Fibroblast of skin of right biceps (primary cell): ENCODE measurements at places on chromosomes 4 and X.
A peak's percentile ranks its signal among the peaks of the same experiment; 100 is the strongest.

DNA sequence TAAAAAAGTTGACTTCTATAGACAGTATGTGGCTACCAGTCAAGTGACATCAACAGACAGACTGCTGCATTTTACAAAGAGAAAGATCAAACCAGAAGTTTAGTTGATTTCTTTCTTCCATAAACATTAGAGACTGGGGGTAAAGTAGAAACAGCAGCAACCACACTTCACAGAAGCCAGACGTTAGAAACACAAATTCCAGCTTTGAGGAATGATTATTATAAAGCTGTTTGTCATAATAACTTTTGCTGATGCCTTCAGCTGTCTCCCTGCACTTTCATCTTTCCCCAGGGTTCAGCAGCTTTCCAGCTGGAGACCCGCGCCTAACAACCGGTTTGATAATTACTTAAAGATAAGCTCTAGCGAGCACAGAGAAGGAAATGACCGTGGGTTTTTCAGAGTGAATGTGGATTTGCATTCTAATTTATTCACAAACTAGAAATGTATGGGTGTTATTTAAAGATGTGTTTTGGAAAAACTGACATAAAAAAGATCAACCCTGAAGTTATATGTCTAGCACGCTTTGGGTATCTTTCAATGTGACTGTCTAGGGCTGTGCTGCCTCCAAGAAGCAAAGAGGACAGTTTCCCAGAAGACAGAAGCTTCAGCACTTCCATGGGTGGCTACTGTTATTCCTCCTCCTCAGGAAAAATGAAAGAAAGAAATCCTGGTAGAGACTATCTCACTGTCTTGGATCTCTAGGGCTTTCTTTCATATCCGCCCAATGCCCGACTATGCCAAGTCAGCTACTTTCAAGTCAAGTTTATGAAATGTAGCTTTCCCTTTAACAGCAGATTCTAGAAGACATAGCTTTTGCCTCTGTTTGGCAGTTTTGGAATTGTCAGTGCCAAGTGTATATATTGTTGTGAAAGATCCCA is 15.0 kb upstream of the ENAM start:
- DNase-seq: no peak

- DNase-seq: peak; percentile 2
Observed at GRCh38 chr4:160238790-160239189, 1135.9 kb downstream of the RAPGEF2 start.

- DNase-seq: no peak
Observed at GRCh38 chr4:108264693-108265092, 96.0 kb upstream of the LEF1 start.

DNA sequence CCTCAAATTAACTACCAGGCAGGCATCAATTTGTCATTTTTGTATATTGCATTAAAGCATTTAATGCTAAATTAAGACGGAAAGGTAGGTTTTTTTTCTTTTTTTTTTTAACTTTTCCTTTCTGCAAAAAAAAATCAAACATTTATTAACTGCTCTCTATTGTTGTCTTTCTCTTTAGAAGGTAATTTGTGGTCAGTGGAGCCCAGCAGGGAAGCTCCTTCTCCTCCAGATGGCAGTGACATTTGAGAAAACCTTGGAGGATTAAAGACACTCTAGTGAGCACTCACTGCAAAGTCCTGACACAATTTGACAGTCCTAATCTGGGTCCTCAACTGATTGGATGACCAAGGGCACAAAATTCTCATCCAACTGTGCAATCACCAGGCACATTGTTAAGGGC is 102.4 kb downstream of the SLIT2 start:
- DNase-seq: no peak

DNA sequence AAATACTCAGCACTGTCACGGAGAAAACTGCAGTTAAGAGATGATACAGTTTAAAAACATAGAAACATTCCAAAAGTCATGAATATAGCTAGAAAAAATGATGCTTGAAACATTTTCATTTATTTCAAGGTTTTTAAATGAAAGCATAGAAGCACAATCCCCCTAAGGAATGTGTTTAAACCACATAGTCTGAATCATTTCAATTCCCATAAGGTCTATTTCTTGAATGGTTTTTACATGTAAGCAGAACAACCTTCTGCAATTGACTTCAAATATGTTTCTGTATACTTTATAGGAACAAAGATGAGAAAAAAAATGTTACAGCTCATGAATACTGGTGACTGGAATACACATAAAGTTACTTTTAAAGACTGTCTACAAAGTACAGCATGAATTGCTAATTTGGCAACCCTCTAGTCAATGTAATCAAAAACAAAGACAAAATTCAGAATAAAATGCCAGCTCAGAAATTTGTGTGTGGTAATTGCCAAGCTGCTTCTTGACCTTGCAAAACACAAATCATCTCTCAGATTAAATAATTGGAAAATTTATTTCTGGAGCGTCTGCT is 886.4 kb upstream of the ADGRL3 start:
- peak; percentile 78 for DNase-seq

DNA sequence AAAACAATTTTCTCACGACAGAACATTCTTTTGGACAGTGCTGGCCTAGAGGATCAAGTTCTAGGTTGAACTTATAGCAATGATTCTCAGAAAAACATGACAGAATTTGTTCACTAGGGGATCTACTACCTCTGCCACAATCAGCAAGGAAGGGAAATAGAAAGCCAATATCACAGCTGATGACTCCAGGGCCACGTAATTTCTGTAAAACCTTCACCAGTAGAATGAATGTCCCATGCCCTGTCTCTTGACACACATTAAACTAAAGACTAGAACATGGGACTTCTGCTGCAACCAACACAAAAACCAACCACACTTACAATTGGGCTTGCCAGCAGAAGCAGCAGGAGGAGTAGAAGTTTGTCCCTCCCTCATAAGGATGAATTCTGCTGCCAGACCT is 86.0 kb upstream of the NPFFR2 start:
- no peak for DNase-seq

DNA sequence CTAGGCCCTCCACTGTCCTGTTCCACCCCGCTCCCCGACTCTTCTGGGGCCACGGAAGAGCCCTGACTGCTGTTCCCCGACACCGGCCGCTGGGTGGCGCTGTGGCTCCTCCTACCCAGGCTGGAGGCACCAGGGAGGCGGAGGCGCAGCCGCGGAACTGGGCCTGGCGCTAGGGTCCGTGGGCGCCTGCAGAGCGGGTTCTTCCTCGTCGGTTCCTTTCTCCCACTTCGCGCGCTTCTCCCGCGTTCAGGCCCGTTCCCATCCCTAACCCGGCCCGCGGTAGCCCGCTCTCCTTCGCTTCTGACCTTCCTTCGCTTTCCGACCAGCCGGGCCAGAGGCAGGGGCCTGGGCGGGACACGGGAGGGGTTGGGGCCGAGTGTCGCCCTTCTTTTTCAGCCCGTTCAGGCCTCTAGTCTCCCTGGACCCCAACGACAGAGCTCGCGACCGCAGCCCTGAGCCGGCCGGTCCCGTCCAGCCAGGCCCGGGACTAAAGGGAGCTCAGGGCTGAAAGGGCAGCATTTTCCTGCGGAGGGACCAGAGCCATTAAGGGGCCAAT is 34.3 kb downstream of the NALF2 start:
- peak; percentile 49 for DNase-seq

GRCh38 chrX:14616836-14617235 is 87.5 kb downstream of the GLRA2 start:
- DNase-seq: peak; percentile 75

- DNase-seq: no peak
Observed at GRCh38 chr4:7301846-7302630, 109.7 kb downstream of the SORCS2 start.

DNA sequence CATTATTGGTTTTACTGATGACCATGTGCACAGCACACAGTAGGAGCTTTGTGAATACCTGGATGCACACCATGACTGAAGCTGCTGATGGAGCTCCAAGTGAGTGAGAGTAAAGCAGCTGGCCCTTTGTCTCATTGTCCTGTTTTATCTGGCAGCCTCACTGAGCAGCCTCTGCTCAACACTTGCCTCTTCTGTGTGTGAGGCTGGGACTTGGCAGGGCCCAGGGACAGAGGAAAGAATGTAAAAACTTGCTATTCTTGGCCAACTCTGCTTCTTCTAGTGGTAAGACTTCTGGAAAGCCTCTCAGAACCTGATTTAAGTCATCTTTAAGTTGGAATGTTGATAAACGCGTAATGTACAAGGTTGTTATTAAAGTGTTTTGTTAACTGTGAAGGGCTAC is 61.4 kb downstream of the BEX1 start:
- DNase-seq: peak; percentile 1

GRCh38 chr4:138410266-138410665 is 168.1 kb upstream of the SLC7A11 start:
- DNase-seq: no peak

DNA sequence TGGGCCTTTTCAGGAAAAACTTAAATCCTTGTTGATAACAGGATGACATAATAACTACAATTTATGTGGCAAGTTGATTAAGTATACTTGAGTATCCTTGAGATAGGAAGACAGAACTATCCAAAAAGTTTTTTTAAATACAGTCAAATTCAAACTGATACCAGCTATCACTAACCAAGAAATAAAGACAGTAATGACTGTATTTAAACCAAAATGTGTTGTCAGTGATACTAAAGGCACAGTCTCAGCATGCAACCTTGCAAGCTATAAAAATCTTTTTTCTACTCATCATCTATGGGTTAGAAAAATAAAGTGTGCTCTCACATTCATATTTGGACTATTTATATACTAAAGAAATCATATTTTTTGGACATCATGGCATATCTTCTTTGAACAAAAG is 64.7 kb downstream of the PAPSS1 start:
- no peak for DNase-seq

GRCh38 chrX:72371405-72371804 is 65.7 kb upstream of the CITED1 start:
- DNase-seq: no peak

DNA sequence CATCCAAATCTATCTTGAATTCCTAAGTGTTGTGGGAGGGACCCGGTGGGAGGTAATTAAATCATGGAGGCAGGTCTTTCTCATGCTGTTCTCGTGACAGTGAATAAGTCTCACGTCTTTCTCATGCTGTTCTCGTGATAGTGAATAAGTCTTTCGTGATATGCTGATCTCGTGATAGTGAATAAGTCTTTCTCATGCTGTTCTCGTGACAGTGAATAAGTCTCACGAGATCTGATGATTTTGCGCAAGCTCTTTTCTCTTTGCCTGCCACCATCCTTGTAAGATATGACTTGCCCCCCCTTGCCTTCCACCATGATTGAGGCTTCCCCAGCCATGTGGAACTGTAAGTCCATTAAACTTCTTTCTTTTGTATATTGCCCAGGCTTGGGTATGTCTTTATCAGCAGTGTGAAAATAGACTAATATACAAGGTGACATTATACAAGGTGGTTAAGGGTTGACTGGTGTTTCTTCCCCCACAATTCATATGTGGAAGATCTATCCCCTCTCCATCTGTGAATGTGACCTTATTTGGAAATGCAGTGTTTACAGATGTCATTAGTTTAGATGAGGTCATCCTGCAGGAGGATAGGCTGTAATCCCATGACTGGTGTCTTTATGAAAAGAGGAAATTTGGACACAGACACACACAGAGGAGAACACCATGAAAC is 27.6 kb downstream of the ARSD start:
- DNase-seq: no peak

GRCh38 chr4:147678796-147679549 is 5.0 kb downstream of the PRMT9 start:
- peak; percentile 14 for DNase-seq
